Muscle of arm (tissue), 14 donors: ENCODE measurements at places on chromosomes 16 and 17. TPM values are rescaled to one million over a fixed set of nuclear protein-coding genes. Genes with fewer than 3 reads are reported as not detected.

Gene SULT1A4
- polyA plus RNA-seq: 10.1 TPM

Gene NQO1
- 9.0 TPM for polyA plus RNA-seq

Gene ALOX15B
- not detected for polyA plus RNA-seq

Gene CCL7
- polyA plus RNA-seq: not detected

Gene C17orf78
- polyA plus RNA-seq: not detected

Gene KRTAP17-1
- polyA plus RNA-seq: not detected

Gene KRT16
- polyA plus RNA-seq: not detected

Gene PRSS21
- not detected for polyA plus RNA-seq

Gene C16orf92
- polyA plus RNA-seq: not detected

Gene NMRAL1
- polyA plus RNA-seq: 14.6 TPM

Gene SEPTIN12
- not detected for polyA plus RNA-seq

Gene BLTP2
- 51.0 TPM for polyA plus RNA-seq

Gene BORCS6
- polyA plus RNA-seq: 2.9 TPM
